ENCODE measurements at places on chromosomes 12 and 14.
A peak's percentile ranks its signal among the peaks of the same experiment; 100 is the strongest.

DNA sequence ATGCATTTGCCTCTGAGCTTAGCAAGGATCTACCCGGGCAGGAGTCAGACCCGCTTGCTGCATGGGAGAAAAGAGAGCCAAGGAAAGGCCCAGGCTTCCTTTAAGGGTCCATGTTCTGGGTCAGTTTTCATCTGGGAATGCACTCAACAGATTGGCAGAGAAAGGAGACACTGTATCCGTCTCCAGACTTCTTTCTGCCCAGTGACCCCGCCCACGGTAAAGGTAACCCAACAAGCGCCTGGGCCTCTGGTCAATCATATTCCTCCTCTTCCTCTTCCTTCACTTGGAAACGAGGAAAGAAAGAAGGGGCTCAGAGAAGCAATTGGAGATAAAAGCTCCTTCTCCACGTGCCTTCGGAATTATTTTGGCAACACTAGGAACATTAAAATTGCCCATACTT, 27.1 kb upstream of the TCP11L2 start:
- DNase-seq = no peak

GRCh38 chr12:9066755-9067423, 48.8 kb downstream of the A2M start:
- DNase-seq = no peak

DNA sequence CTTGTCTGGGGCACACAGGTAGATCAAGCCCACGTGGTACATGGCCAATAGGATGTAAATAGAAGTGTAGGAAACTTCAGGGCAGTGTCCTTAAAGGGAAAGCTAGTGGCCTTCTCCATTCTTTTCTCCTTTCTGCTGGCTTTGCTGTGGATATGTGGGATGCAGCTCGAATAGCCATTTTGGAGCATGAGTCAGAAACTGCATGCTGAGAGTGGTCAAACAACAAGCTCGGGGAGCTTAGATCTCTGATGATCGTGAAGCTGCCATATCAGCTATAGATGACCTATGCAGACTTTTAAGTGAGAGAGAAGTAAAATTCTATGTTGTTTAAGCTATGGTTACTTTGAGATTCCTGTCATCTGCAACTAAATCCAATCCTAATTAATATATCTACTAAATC, 241.3 kb upstream of the DAAM1 start:
- peak; percentile 51 for DNase-seq

DNA sequence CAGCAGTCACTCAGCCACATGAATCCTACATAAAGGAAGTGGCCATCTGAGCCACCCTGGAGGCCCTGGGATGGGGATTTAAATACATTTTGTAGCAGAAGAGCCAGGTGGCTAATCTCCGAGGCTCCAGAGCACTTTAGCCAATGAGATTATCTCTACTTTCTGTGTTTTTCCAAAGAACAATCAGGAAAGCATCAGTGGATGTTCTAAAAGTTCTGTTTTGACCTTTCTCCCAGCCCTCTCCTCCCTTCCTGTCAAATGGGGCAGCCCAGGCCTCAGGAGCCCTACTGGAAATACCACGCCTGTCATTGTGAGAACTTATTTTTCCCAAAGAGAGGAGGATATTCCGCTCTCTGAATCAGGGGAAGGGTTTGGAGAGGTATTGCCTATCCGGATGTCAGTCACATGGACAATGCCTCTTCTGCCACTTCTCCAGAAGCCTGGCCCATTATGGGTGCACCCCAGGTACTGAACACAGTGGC, 336.8 kb upstream of the FKBP4 start:
- no peak for DNase-seq

DNA sequence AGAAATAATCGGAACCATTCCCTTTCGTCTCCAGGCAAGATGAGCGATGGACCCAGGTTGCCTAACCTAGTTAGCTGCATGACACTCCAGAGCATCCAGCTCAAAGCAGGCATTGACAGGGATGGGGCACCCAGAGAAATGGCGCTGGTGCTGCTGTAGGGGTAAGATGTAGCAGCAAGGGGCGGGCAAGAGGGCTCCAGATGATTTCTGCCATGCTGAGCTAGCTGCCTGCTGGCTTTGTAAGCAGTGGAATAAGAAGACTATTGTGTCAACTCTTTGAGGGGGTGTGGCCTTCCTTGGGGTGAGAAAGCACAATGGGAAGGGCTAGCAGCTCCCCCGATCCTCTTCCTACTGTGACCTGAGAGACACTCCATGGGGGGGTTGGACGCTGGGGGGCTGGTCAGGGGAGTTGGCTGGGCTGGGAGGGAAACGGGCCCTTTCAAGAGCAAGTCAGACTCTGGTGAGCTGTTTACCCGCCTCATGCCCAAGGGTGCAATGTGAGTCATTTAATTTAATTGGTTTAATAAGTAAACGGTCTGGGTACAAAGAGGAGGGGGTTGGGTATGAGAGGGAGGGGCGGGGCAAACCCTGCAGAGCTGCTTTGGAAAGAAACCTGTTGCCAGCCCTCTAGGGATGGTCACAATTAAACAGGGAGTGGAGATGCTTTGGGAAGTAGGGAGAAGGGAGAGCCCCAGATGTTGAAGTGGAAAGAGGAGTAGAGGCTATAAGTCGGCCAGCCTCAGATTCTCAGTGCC, 50.5 kb downstream of the B4GALNT3 start:
- DNase-seq = no peak

DNA sequence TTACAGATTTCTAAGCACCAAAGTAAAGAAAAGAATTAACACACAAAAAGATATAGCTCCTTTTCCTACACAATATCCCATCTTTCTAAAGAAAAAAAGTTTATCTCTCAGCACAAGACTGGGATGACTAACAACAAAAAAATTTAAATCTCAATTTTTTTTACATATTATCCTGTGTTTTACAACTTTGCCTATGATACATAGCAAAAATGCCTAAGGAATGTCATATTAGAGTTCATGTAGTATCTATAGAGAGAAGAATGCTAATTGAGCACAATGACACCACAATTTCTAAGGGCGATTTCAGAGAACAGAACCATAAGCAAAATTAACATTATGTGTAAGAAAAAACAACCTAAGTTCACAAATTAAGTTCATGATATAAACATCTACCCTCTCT, 16.3 kb downstream of the C2CD5 start:
- no peak for DNase-seq

DNA sequence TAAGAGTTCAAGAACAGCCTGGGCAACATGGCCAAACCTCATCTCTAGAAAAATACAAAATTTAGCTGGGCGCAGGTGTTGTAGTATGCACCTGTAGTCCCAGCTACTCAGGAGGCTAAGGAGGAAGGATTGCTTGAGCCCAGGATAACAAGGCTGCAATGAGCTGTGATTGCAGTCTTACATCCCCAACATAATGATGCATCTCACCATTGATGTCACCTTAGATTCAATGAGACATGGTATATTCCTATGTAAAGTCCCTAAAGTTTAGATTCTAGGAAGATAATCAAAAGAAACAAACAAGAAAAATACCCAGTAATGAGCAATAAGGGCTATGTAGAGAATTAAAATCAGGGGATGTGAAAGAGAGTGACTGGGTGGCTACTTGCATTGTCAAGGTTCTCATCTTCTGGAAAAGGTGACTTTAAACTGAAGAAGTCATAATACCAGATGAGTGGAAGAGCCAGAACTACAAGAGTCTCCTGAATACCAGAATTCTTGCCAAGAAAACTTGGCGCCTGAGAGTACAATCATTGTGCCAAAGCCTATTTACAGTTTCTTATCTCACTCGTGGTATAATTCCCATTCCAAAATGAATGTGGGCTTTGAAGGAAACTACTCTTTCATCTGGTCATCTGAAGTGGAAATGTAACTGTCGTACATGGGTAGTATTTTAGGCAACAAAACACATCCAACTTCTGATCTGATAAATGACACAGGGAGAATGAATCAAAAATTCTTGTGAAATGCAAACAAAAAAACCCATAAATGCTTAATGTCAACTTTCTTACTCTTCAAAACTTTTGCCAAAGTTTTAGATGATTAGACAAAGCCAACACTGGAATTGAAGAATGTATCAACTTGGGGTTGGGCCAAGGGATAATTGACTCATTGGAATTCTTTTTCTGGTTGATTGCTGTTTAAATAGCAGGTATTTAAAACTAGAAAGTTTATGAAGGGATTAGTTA, 81.1 kb upstream of the ST8SIA1 start:
- no peak for DNase-seq

DNA sequence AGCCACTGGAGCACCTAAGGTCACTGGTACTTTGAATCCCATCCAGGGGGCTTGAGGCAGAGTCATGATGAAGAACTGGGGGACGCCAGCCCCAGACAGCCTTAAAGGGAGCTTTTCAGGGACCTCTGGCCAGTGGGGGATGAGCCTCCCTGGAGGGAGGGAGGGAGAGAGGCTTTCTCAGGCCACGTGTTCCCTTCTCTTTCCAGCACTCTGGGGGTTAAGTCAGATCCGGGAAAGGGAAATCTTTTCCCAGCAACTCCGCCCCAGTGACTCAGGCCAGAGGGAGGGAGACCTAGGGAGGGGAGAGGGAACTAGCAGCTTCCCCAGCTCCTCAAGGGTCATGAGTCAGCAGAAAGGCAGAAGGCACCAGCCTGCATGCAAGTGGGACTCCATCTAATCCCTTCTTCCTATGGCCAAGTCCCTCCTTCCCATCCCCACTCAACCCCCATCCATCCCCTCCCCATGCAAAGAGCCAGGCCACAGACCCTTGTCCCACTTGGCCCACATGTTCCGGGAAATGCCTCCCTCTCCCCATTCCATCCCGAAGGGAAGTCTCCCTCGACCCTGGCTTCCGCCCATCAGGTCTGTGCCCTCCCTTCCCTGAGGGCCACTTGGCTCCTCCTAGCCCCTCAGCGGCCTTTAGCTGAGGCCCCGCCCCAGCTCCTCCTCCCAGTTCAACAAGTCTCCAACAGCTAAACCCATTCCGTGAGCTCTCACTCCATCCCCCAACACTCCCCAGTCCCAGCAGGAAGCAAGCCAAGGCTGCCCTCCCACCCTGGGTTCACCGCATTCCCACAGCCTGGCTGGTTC, 5.6 kb downstream of the TNFRSF1A start:
- DNase-seq = peak; percentile 97

DNA sequence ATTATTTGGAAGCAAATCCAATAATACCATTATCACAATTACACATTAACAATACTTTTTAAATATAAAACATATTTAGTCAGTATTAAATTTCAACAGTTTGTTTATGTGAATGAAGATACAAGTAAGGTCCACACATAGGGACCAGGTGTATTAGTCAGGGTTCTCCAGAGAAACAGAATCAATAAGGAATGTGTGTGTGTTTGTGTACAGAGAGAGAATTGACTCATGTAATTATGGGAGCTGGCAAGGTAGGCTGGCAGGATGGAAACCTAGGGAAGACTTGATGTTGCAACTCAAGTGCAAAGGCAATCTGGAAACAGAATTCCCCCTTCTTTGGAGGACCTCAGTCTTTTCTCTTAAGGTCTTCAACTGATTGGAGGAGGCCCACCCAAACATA, 123.2 kb upstream of the OTX2 start:
- DNase-seq = no peak

DNA sequence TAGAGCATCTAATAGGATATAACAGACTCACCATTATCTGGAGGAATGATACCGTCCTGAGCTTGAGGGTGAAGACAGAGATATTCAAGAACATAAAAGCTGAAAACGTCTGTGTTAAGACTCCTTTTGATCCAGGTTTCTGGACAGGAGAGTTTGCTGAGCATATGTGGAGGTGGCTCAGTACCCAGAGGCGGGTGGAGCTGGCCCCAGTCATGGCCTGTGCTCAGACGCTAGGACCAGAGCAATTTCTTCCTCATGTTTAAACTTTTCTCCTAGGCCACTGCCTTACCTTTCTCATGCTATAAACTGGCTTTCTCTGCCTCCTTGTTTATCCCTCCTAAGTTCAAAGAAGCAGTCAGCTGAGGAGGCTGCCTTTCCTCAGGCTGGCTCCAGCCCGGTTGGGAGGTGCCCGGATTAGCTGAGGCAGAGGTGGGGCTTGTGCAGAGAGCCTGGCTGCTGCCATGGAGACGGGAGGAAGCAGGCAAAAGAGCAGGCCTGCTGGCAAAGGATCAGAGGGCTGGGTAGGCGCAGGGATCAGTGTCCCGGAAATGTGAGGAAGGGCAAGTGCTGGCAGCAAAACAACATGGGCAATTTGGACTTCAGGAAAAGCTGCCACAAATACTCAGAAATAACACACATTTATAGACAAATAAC, 13.7 kb downstream of the COA8 start:
- peak; percentile 73 for DNase-seq

DNA sequence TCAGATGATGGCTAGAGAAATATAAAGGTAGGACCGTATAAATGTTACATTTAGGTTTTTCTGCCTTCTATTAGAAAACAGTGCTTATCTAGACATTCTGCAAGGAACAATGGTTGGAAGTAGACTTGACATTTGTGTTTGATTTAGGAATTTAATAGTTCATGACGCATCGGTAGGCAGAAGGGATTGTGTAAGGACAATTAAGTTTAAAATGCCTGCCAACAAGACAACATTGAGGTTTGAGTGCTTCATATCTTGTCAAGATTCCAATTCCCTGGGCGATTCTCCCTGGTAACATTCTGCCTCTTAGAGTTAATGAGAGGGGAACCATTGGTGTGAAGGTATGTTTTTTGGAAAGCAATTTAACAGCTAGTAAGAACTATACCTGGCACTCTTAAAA, 186.8 kb upstream of the RBM19 start:
- DNase-seq = no peak

DNA sequence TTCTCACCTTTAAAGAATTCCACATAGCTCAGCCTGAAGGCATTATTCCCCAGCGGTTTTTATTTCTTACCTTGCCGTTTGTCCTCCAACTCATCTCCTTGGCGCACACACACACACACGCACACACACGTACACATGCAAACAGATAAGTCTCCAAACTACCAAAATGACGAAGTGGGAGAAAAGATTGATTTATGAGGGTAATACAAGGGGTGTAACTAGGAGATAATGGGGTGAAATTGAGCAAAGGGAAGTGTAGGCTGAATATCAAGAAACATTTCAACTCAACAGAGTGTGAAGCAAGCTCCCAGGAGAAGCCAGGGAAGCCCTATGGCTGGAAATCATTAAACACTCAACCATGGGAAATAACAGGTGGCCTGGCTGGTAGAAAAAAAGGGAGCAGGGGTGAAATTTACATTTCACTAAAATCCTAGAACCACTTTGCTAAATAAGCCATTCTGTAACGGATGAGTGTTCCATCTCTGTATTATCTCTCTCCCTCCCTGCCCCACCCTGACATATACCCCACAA, 41.0 kb downstream of the GRIN2B start:
- no peak for DNase-seq

All from brain microvascular endothelial cell (primary cell).